ENCODE measurements at places on chromosomes 4 and X. TPM values are rescaled to one million over a fixed set of nuclear protein-coding genes. Genes with fewer than 3 reads are reported as not detected.

Gene CCNA2
- 85.3 TPM for total RNA-seq

Gene SCRG1
- 4.8 TPM for total RNA-seq

Gene LGI2
- 4.6 TPM for total RNA-seq

Gene CITED1
- 4.8 TPM for total RNA-seq

Gene WAS
- 0.64 TPM for total RNA-seq

GRCh38 chrX:27675493-27675892 lies 85.3 kb downstream of the DCAF8L2 start:
- DNase-seq, result no peak

- no peak for DNase-seq
Observed at GRCh38 chr4:122879001-122879400, 43.4 kb downstream of the NUDT6 start.

DNA sequence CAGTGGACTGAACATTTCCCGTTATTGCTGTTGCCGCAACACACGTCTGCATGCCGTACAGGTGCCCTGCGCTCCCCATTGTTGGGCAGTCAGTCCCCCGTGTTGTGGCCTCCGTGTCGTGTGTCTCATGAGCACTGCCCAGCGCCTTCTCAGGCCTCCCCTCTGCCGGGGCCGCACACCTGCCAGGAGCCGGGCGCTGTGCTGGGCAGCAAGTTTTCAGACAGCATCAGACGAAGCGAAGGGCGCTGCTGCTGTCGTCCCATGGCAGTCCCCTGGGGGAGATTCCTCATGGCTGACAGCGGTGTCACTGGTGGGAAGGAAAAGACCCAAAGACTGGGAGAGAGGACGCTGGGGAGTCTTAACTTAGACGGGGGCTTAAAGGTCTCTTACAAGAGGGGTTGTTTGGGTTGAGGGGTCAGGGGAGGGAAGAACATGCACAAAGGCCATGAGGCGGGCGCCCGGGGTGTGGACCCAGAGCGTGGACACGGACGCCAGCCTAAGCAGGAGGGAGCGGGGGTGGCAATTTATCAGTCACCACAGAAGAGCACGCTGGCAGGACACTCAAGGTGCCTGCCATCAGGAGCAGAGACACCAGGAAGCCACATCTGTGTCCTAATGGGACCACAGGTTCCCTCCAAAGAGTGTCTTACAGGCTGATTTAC lies 47.3 kb downstream of the RGS12 start:
- DNase-seq, result no peak

- no peak for DNase-seq
Observed at GRCh38 chrX:38870361-38870895, 69.2 kb downstream of the MID1IP1 start.

Measured in neural crest cell (in vitro differentiated cells).